ENCODE measurements at places on chromosomes 2 and 18.

- DNase-seq = no peak
Observed at GRCh38 chr2:73896362-73897239, 3.8 kb downstream of the ACTG2 start.

DNA sequence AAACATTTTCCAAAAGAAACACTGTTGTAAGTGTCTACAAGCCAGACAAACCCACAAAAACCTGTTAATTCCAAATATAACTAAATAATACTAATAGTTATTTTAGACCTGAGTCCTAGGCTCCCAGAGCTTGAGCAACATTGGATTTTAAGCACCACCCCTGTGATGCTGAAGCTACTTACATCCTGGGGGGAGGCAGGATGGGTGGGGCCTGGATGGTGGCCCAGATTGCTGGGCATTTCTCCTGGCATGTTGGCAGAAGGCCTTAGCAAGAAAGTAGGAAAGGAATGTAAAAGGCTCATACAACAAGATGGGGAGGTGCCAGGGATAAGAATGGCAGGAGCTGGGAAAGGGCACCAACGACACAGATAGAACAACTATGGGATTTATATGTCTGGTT, 50.7 kb upstream of the OTX1 start:
- DNase-seq = no peak

DNA sequence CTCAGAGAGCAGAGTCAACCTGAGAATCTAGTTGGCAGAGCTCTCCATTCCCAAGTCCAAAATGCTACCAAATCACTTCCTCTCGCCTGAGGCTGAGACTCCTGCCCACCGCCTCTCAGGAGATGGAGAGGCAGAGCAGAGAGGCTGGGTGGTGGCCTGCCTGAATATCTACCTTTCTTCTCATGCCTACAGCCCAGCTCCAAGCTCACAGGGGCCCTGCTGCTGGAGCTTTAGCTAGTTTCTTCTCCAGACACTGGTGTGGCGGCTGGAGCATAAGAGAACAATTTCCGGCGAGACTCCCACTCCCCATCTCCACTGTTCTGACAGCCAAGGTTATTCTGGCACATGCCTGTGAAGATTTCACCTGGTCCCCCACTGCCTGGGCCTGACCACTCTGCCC, 8.1 kb upstream of the CYP26B1 start:
- no peak for DNase-seq

DNA sequence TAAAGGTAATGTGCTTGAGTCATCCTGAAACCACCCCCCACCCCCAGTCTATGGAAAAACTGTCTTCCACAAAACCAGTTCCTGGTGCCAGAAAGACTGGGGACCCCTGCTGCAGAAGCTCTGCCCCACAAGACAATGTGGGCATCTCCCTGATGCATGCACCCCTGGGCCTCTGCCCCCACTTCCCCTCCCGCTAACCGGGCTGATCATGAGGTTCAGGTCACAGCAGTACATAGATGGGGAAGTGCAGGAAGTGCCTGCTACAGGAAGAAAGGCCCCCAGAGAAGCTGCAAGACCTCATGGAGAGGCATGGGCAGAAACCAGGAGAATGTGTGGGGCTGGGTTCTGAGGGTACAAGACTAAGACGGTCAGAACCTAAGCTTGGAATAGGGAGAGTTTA, 243.4 kb upstream of the ID2 start:
- no peak for DNase-seq

- DNase-seq = no peak
Observed at GRCh38 chr2:78411303-78411702, 614.2 kb upstream of the REG3G start.

- no peak for DNase-seq
Observed at GRCh38 chr2:113200236-113200635, 26.5 kb downstream of the PSD4 start.

DNA sequence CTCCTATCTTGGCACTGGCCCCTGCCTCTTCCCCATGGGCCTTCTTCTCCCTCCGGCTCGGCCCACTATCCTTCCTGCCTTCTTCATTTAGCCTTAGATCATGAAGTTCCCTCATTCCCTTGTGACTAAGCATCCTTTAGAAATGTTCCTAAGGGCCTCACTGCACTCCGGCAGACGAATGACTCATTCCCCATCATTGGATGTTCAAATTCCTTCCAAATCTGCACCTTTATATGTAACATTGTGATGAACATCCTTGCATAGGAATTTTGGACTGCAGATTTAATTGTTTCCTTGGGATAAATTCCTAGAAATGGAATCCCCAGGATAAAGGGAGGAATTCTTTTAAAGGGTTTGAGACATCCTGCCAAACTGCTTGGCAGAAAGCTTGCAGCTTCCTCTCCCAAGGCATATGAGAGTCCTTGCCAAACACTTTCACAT, 19.0 kb downstream of the CRACDL start:
- no peak for DNase-seq

- DNase-seq = no peak
Observed at GRCh38 chr2:95006588-95006987, 18.9 kb upstream of the MAL start.
